ENCODE measurements at places on chromosomes 4 and X.

- DNase-seq: no peak
Measured at GRCh38 chrX:69107231-69107739, 58.0 kb downstream of the PJA1 start.

- DNase-seq: no peak
Measured at GRCh38 chr4:57445686-57446085, 335.5 kb upstream of the IGFBP7 start.

DNA sequence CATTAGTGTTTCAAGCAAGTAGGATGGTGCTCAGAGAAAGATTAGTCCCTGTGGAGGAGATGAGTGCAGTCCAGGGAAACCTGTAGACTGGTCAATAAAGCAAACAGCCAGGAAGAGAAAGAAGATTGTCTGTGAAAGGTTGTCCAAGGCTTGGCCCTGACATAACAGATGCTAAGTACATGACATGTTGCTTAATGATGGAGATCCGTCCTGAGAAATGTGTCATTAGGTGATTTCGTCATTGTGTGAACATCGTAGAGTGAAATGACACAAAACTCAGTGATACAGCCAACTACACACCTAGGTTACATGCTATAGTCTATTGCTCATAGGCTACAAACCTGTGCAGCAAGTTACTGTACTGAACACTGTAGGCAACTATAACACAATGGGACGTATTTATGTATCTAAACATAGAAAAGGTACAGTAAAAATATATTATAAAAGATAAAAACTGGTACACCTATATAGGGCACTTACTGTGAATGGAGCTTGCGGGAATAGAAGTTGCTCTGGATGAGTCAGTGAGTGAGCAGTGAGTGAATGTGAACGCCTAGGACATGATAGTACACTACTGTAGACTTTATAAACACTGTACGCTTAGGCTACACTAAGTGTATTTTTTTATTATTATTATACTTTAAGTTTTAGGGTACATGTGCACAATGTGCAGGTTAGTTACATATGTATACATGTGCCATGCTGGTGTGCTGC is 9.0 kb upstream of the PRSS48 start:
- DNase-seq: no peak

- no peak for DNase-seq
Measured at GRCh38 chr4:85673540-85673939, 198.6 kb downstream of the ARHGAP24 start.

GRCh38 chr4:2335729-2336101 is 73.8 kb upstream of the MXD4 start:
- no peak for DNase-seq

DNA sequence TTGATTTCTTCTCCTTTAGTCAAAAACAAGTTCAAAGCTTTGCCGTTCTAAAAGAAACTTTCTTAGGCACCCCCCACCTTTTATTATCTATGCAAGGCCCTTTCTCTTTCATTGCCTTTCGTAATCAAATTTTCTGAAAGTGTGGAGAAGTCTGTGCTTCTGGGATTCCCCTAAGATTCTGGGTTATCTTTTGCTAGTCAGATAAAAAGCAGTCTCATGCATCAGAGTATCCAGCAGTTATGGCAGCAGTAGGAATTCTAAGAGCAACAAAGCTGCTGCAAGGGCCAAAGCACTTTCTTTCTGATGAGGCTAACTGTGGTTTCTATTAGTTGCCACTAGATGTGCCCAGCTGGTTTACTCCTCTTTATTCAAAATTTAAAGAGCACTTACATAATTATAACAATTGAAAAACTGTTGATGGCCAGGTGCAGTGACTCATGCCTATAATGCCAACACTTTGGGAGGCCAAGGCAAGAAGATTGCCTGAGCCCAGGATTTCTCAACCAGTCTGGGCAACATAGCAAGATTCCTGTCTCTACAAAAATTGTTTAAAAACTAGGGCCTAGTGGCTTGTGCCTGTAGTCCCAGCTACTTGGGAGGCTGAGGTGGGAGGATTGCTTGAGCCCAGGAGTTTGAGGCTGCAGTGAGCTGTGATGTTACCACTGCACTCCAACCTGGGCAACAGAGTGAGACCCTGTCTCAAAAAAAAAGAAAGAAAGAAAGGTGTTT is 296.2 kb downstream of the PAPSS1 start:
- DNase-seq: no peak

DNA sequence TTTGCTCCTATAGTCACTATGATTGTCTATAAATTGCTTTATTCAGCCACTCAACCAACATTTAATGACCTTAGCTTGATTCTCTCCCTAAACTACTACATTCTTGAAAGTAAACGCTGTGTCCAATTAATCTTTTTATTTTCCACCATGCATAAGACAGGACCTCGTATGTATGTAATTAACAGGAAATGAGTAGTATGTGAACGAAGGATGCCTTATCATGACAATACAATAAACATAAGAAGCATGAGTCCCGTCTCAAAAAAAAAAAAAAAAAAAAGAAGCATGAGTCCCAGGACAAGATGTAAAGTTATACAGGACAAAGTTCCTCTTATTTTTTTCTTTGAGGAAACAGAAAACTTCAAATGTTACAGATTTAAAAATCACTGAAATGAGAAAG is 92.5 kb downstream of the PPP3CA start:
- no peak for DNase-seq

DNA sequence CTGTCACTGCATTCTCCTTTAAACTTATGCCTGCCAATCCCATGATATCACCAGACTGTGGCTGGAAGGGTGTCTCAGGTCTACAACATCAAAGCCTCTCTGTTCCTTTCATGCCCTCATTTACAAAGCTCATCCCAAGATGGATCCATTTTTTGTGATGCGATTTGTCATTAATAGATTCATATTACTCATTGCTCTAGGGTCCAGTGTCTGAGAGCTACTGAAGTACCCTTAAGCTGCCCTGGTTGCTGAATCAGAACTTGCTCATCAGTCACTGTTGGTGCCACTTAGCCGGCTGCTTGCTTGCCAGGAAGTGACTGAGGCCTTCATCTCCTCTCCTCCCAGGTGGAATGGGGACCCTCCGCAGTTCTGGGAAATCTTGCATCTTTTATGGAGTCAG is 395.5 kb upstream of the BOD1L1 start:
- DNase-seq: no peak

GRCh38 chr4:158704274-158704673 is 18.9 kb downstream of the PPID start:
- DNase-seq: no peak

- DNase-seq: no peak
Measured at GRCh38 chr4:136861091-136861490, 671.2 kb downstream of the PCDH18 start.

DNA sequence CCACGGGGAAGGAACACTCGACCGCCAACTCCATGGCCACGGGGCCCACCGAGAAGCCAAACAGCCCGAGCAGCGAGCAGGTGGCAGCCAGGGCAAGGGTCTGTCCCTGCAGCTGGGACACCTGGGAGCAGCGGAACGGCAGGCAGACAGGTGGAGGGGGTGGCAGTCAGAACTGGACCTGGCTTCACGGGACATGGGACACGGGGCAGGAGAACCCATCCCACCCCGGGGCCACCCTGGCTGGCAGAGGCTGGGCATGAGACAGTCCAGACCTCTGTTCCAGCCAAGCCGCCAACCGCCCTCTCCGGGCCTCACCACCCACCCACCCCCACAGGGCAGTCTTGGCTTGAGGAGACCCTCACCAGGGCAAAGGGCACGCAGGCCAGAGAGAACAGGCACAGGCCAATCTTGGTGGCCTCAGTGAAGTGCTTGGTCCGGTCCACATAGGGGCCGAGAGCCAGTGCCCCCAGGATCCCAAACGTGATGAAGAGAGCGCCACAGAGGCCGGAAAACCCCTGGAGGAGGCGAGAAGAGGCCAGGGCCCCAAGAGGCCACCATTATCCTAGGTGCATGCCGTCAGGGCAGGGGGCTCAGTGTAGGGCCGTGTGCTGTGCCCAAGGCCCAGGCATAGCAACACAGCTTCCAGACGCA is 5.6 kb downstream of the SLC49A3 start:
- no peak for DNase-seq

DNA sequence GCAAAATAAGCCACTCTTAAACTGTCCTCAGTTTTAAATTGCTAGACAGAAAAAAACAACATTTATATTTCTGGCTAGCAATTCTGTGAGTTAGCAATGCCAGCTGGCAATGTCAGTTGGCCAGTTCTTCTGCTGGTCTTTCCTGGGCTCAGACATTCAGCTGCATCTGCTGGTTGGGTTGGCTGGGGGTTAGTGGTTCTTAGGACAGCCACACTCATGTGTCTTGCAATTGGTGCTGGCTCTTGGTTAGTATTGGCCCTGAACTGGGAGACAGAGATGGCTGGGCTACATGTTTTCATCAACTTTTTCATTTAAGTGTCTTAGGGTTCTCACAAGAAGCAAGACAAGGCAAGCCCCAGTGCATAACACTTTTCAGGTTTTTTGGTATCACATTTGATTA is 48.0 kb upstream of the PDLIM5 start:
- no peak for DNase-seq

- peak; percentile 74 for DNase-seq
Measured at GRCh38 chr4:182978152-182978827, 61.1 kb upstream of the DCTD start.

DNA sequence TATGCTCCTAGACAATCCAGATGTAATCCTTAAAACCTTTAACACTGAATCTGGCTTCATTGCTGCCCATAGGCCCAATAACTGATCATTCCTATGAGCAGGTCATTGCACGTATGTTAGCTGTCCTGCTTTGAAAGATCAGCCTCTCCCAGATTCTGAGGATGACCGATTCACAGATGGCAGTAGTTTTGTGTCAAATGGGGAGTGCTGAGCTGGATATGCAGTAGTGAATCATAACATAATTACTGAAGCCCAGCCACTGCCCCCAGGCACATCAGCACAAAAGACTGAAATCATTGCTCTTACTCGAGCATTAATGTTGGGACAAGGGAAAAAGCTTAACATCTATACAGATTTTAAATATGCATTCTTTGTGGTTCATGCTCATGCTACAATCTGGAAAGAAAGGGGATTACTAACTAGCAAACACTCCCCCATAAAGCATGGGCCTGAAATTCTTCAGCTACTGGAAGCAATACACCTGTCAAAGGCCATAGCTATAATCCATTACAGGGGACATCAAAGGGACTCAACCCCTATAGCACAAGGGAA is 16.4 kb upstream of the ZNF280C start:
- no peak for DNase-seq

GRCh38 chrX:153635788-153636668 is 11.0 kb upstream of the DUSP9 start:
- DNase-seq: peak; percentile 66

DNA sequence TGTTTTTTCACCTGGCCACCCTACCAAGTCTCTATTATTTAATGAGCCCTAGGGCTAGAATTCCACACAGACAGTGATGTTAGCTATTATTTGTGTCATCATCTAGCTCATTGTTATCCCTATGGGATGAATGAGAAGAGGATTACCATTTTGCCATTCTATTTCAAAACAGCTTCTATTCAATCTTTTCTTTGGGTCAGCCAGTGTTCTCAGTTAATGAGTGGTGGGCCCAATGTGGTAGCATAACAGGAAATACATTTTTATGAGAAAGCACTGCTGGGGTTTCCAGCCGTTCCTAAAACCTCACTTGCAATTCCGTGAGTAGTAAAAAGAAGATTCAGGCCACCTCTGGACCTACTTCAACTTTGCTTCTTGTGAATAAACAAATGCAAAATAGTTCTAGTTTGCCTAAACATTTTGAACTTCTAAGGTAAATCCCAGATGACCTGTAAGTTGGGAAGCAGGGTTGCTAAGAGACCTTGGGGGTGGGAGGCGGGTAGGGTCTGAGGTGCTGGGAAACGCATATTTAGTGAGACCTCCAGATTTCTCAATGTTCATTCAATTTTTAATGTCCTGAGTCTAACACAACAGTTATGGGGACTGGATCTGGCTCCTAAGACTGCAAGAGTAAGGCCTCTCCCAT is 24.8 kb upstream of the CYP2U1 start:
- no peak for DNase-seq

DNA sequence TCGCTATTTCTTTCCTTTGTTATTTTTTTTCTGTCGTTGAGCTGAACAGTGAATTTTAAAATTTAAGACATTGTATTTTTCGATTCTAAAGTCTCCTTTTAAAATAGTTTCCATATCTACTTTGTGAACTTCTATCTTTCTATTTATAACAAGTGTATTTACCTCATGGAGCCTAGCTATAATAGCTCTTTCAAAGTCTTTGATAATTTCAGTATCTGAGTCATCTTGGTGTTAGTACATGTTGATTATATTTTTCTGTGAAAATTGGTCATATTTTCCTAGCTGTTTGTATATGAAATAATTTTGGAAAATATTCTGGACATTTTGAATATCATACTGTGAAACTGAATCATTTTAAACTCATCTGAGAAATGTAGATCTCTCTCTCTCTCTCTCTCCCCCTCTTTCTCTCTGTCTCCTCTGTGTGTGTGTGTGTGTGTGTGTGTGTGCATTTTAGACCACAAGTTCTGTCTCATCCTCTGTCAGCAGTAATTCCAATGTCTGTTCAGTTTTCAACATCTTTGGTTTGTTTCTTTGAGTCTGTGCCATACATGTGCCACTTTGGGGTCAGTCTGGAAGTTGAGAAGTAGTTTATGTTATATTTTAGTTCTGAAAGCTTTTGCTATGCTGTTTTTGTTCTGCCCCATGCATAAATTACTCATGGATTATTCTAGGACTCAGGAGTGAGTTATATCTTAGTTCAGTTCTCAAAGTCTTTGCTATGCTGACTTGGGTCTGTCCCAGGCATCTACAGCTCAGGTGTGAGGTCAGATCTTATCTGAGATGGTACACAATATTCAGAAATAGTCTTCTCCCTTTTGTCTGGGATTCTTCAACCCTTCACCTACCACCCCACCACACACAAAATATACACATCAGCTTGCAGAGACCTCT is 366.4 kb upstream of the CASK start:
- no peak for DNase-seq

- DNase-seq: no peak
Measured at GRCh38 chr4:141449927-141450326, 186.5 kb upstream of the IL15 start.

DNA sequence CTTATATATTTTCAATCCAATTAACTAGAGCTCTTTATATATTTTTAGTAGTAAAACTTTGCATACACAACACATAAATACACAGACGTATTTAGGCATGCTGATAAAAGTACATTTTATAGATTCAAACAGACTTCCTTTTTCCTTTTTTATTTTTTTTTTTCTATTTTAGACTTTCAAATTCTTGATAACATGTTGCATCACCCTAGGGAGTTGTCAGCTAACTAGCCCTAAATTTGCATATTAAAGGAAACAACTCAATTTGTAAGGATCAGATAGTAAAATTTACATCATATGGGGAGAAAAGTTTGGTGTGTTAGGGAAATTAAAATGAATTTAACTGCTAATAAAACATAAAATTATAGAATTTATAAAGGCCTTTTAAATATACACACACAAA is 47.4 kb upstream of the APOOL start:
- peak; percentile 20 for DNase-seq

Data from NAMALWA (cell line).